ENCODE measurements at places on chromosomes 2 and 18. TPM values are rescaled to one million over a fixed set of nuclear protein-coding genes. Genes with fewer than 3 reads are reported as not detected.

Gene GAREM2
- total RNA-seq = 17.1 TPM

DNA sequence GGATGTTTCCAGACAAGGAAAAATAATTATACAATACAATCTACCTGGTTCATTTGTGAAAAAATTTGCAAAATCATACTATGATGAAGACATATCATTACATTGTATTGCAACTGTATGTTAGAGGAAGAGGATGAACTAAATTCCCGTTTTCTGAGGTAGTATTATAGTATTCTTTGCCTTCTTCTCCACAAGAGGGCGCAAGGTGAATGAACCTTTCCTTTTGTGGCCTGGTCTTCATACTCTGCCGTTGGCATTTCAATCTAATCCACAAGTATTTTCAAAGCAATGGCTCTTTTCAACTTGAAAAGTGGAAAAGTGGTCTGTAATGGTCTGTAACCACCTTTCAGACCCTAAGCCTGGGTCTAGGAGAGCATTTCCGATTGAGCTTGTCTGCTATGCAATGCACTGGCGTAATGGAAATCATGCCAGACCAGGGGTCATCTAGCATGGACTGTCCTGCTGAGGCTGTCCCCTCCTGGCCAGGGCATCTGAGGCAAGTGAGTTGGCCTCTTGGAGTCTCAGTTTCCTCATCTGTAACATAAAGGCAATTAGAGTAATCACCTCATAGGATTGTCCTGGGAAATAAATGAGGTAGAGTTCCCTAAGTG, 30.8 kb upstream of the ZNF396 start:
- ATAC-seq = no peak

Gene TXNDC2
- 0.31 TPM for total RNA-seq

DNA sequence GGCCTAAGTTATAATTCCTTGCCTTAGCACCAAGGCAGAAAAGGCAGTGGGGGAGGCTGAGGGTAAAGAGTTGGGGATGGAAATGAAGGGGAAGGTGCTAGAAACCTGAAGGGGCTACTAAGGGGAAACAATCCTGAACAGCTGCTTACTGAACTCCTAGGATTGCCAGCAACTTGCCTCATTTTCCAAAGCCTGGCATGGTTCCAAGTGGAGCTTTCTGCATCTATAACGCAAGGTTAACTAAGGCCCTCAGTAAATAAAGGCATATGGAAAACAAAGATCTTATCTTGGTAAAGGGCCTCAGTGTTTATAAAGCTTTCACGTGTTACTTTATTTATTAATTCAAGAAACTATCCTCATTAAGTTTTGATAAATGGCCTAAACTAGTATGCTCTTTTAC, 10.9 kb downstream of the MEP1B start:
- no peak for ATAC-seq

Gene GPR35
- total RNA-seq = 1.1 TPM

DNA sequence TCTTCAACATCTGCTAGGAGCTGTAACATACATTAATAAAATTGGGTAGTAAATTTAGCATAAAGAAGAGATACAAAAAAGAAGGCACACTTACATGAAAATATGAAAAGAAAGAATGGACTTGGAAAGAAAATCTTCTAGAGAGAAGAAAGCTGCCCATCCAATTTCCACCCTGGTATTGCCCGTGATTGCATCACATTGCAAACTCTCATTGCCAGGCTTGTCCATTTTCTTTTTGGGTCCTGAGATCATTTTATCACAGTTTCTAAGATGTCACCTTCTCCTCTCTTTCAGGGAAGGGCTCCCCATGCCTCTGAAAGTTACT, 321.5 kb downstream of the RND3 start:
- ATAC-seq = no peak

Data from motor neuron (in vitro differentiated cells).